ENCODE measurements at places on chromosomes 11 and 22.

GRCh38 chr22:38442967-38443627 is 11.9 kb downstream of the KCNJ4 start:
- no peaks in the 10 kb centered on the region for H3K36me3 ChIP-seq
- no peaks in the 10 kb centered on the region for H3K27me3 ChIP-seq
- no peak overlapping the region for H3K4me3 ChIP-seq

DNA sequence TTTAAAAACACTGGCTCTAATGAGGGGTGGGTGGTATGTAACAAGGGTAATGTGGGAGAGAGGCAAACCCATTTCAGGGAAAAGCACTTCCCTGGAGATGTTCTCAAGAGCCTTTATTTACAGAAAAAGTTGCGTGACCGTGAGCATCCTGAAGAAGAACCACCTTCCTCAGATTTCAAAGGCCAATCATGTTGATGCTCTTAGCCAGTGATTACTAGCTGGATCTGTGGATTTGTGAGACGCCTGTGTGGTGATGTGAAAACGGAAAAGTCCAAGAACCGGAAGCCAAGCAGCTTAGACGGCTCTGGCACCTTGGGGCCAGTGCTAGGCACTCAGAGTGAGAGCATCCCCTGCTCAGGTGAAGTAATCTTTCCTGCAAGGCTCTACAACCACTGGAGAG is 12.6 kb upstream of the UBASH3B start:
- H3K36me3 ChIP-seq = no peaks in the 10 kb centered on the region
- H3K4me3 ChIP-seq = no peak overlapping the region
- no peak overlapping the region for H3K27ac ChIP-seq
- H3K27me3 ChIP-seq = no peaks in the 10 kb centered on the region
- no peak for DNase-seq
- no peaks in the 10 kb centered on the region for H3K4me1 ChIP-seq

GRCh38 chr11:100910808-100911207 is 218.8 kb downstream of the PGR start:
- no peak for DNase-seq
- H3K36me3 ChIP-seq = no peaks in the 10 kb centered on the region
- no peak overlapping the region for H3K4me3 ChIP-seq

DNA sequence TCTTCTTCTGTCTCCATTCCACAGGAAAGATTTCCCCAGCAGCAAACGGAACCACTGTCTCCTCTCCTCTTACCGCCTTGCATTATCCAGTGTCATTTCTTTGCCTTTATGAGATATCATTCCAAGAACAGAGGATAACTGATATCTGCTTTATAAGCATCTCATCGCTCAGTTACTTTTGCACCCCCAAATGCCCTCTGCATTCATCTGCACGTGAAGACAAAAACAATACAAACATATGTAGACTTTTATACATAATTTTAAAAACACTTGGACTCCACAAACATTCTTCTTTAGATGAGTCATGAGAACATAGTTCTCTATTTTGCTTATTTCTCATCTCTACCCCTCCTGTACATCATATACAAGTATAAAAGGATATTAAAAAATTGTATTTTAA is 512 bp upstream of the OR51T1 start:
- H3K36me3 ChIP-seq = no peaks in the 10 kb centered on the region
- H3K4me1 ChIP-seq = no peaks in the 10 kb centered on the region
- no peak for DNase-seq
- no peak overlapping the region for H3K4me3 ChIP-seq
- no peak overlapping the region for H3K27ac ChIP-seq

- DNase-seq = no peak
- no peak overlapping the region for H3K27ac ChIP-seq
- H3K36me3 ChIP-seq = no peaks in the 10 kb centered on the region
- no peak overlapping the region for H3K4me3 ChIP-seq
- no peaks in the 10 kb centered on the region for H3K27me3 ChIP-seq
- H3K4me1 ChIP-seq = no peaks in the 10 kb centered on the region
Observed at GRCh38 chr11:104791896-104792295, 106.4 kb downstream of the CASP12 start.

DNA sequence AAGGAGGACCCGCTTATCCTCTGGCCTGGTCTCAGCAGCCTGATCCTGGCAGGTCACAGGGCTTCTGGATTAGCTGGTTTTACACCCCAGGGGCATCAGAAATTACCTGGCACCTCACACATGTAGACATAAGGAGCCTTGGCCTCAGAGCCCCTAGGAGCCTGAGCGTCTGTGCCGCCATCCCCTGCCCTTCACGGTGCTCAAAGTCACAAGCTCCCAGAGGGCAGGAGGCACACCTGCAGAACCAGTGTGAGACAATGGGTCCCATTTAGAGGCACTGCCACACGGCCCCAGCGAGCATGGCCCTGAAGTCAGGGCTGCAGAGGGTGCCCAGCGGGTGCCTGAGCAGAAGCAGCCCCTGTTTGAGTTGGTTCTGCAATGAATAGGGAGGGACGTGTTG is 3.9 kb downstream of the DGKZ start:
- DNase-seq = no peak
- no peaks in the 10 kb centered on the region for H3K27me3 ChIP-seq
- peaks cover 78% of the 10 kb centered on the region for H3K4me1 ChIP-seq

GRCh38 chr22:27135031-27135981 is 477.9 kb downstream of the MIAT start:
- no peaks in the 10 kb centered on the region for H3K36me3 ChIP-seq
- H3K4me3 ChIP-seq = no peak overlapping the region

- H3K4me1 ChIP-seq = no peaks in the 10 kb centered on the region
- no peak overlapping the region for H3K27ac ChIP-seq
- H3K4me3 ChIP-seq = no peak overlapping the region
- H3K27me3 ChIP-seq = no peaks in the 10 kb centered on the region
- no peaks in the 10 kb centered on the region for H3K36me3 ChIP-seq
Observed at GRCh38 chr22:37316875-37317371, 34.6 kb downstream of the CYTH4 start.

- DNase-seq = no peak
- H3K4me3 ChIP-seq = no peak overlapping the region
- no peaks in the 10 kb centered on the region for H3K36me3 ChIP-seq
- peaks cover 46% of the 10 kb centered on the region for H3K4me1 ChIP-seq
- no peaks in the 10 kb centered on the region for H3K27me3 ChIP-seq
Observed at GRCh38 chr11:35978891-35979290, 35.0 kb downstream of the LDLRAD3 start.

- H3K36me3 ChIP-seq = no peaks in the 10 kb centered on the region
- no peak overlapping the region for H3K4me3 ChIP-seq
- no peak for DNase-seq
- no peak overlapping the region for H3K27ac ChIP-seq
- no peaks in the 10 kb centered on the region for H3K27me3 ChIP-seq
Observed at GRCh38 chr11:26558190-26558589, 13.9 kb downstream of the MUC15 start.

Data from tibial nerve (tissue), 4 donors.